ENCODE measurements at places on chromosomes 3 and 15.

GRCh38 chr3:115099986-115100571 lies 47.0 kb downstream of the ZBTB20 start:
- no peak for DNase-seq

DNA sequence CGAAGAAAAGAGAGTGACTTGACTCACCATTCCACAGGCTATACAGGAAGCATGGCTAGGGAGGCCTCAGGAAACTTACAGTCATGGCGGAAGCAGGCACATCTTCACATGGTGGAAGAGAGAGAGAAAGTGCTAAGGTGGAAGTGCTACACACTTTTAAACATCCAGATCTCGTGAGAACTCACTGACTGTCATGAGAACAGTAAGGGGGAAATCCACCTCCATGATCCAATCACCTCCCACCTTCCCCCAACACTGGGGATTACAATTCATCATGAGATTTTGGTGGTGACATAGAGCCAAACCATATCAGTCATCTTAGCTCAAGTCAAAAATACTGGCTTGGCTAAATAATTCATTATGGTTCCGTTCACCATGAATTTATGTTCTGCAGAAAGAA lies 45.3 kb upstream of the NEDD4 start:
- DNase-seq: no peak

- DNase-seq: no peak
Measured at GRCh38 chr3:137803215-137803614, 39.1 kb downstream of the SOX14 start.

DNA sequence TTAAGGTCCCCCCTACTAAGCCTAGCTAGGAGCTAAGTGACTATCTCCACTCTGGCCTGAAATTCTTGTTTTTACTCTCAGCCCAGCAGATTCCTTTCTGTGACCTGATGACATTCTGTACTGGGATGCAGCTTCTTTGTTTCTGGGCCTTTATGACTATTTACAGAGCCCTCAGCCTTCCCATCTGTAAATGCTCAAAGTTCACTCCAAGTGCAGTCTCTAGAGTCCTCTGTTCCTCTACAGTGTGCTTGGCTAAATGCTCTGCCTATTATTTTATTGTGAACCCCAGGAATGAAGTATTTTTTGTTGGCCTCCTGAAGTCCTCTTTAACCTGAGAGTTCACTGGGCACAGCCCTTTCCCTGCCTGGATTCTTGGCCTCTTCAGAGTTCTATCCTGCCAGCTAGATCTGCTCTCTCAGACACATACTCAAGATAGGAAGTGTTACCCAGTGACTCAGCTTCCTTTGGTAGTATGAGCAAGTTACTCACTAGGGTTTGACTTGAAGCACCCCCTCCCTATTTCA lies 278.1 kb upstream of the P2RY1 start:
- no peak for DNase-seq

GRCh38 chr3:71444028-71444860 lies 139.3 kb downstream of the FOXP1 start:
- DNase-seq: no peak

- DNase-seq: no peak
Measured at GRCh38 chr3:120258009-120258408, 27.0 kb downstream of the GPR156 start.

DNA sequence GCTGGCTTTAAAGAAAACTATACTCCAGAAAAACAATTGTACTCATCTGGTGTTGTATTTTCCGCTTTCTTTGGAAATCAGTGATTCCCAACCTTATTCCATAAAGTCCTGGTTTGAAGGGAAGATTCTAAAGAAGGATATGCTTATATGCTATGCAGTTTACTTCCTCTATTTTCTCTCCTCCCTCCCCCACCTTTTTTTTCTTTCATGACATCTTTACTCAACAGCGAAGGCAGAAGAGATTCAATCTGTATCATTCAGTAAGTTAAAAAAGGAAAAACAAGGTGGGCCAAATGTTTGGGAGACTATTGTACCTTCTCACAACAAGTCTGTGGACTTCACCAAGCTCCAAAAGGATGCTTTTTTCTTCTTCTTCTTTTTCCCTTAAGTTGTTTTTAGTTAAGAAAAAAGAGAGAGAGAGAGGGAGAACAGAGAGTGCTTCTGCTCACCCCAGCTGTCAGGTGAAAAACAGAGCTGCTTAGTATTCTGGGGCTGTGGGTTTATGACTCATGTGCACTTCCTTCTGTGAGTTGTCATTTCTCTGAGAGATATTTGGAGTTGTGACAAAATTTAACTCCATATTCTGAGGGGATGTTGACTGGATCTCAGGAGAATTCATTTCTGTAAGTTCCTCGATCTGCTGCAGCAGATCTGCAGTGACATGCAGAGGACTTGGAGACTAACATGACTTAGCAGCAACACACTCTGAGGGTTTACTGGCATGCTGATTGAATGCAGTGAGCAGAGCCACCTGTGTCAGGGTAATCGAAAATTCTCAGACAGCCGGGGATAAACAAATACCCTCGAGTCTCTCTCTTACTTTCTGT lies 70.7 kb downstream of the SSR3 start:
- DNase-seq: no peak

GRCh38 chr3:193822492-193823212 lies 229.6 kb downstream of the OPA1 start:
- DNase-seq: peak; percentile 2

DNA sequence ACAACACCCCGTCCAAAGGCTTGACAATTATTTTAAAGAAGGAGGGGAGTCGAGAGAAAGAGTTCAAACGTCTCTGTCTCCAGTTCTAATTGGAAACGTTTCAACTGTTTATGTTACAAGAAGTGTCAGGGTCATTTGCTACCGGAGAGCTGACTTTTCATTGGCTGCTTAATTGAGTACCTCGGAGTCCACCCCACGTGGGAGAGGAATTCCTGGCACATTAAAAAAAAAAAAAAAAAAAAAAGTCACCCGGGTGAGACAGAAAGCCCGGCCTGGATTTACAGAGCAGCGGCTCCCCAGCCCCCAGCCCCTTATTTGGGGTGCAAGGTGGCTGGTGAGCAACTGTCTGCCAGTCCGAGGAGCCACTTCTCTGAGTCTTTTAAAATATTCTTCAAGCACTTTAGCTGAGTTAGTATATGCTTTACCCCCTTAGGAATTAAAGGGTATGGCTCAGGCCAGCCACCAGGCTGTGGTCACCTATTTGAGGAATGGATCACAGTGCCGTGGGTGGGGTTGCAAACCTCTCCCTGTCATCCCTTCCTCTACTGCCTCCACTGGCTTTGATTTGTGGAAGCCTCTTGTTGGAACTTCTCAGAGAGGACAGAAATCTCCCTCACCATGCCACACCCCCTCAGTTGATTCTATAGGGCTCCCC lies 3.9 kb upstream of the TLE3 start:
- DNase-seq: peak; percentile 89

DNA sequence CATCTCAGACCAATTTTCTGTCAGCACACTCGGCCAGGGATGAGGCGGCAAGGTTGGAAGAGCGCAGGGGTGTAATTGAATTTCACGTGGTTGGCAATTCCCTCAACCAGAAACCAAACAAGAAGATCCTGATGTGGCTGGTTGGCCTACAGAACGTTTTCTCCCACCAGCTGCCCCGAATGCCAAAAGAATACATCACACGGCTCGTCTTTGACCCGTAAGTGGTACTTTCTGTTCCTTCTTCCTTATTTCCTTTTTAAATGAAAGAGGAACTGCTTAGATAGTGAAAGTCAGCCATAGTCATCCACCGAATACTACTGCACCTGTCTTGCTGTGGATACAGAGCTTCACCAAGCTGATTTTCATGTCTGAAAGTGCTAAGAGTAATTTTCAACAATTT lies 60.1 kb downstream of the SGO1 start:
- DNase-seq: no peak

DNA sequence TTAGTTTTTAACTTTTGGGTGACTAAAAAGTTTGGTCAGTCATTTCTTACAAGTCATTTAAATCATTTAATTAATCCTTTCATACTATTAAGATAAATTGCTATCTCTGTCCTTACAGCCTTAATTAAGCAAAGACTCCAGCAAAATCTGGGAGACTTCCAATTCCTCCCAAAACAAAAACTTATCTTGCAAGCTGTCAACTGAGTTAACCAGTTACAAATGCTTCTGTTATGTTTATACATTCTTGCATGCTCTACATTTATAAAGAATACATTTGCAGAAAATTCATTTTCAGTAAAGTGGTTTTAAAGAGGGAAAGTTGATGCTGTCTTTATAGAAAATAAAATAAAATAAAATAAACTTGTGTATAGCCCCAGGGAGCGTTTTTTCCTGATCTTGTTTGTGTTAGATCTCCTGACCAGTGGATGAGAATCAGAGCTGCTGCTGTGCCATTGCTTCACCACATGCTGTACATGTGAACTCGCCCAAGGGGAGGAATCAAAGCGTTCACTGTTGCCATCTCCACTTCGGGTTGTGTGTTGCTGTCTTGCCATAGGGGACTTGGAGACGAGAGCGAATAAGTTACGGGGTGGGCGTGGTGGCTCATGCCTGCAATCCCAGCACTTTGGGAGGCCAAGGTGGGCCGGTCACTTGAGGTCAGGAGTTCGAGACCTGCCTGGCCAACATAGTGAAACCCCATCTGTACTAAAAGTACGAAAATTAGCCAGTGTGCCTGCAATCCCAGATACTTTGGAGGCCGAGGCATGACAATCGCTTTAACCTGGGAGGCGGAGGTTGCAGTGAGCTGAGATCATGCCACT lies 5.5 kb downstream of the CCR4 start:
- DNase-seq: no peak

GRCh38 chr3:126389112-126389793 lies 5.5 kb upstream of the CFAP100 start:
- peak; percentile 96 for DNase-seq

DNA sequence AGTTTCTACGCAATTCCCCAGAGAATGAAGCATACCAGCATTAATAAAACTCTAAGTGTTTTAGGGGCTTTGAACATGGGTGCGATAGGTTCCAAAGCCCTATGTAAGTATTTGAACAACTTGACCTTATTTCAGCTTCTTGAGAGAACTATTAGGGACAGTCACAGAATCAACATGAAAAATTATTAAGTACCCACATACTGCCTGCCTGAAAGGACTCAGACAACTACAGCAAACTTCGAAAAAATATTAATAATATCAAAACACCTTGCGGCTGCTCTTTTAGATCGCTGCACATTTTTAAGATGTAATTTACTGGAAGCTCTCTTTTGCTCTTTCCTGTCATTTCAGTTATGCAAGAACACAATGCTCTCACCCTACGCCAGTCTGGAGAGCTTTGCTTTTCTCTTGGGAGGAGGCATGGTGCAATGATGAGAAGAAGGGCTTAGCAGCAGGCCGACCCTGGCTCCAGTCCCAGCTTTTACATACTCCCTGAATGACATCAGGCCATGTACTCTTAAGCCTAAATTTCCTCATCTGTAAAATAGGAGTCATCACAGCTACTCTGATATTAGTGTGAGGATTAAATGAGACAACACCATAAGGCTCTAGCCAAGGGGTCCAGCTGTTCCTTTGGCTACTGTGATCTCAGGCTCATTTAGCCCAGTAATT lies 640.7 kb downstream of the FHIT start:
- DNase-seq: no peak

- DNase-seq: peak; percentile 67
Measured at GRCh38 chr3:128493570-128494366, 767 bp upstream of the GATA2 start.

GRCh38 chr3:104878395-104878794 lies 488.3 kb upstream of the ALCAM start:
- no peak for DNase-seq

GRCh38 chr15:29937956-29938355 lies 115.7 kb upstream of the TJP1 start:
- DNase-seq: no peak

DNA sequence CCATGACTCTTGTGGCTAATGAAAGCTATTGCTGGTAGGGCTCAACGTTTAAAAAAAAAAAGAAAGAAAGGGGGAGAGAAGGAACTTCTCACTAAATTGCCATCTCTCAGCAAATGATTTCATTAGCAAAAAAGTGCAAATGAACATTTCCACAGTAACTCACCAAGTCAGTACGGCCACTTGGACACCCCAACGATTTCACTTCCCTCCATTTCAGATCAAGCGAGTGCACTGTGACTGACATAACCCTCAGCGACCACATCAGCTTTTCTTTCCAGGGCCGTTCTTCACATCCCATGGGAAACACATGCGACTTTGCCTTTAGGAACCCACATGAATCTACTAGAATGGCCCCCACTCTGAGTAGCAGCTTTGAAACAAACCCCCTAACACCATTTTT lies 71.6 kb downstream of the OSBPL10 start:
- no peak for DNase-seq
